ENCODE measurements at places on chromosomes 5 and 9. TPM values are rescaled to one million over a fixed set of nuclear protein-coding genes. Genes with fewer than 3 reads are reported as not detected.

DNA sequence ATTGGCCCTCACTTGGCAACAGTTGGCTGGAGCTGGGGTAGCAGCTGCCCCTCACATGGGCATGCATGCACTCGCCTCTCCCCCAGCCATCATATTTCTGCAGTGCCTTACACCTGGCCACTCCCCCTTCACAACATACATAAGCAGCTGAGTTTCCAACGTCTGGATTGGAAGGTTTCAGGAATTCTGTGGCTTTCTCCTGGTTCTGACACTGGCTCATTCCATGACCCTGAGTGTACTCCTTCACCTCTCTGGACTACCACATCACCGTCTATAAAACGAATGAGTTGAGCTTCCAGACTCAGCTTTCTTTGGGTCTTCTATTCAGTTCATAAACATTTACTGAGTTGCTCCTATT is 84.3 kb downstream of the GALNT10 start:
- no peaks in the 10 kb centered on the region for H3K27me3 ChIP-seq
- no peak for DNase-seq
- H3K36me3 ChIP-seq: no peaks in the 10 kb centered on the region
- H3K27ac ChIP-seq: no peak overlapping the region

DNA sequence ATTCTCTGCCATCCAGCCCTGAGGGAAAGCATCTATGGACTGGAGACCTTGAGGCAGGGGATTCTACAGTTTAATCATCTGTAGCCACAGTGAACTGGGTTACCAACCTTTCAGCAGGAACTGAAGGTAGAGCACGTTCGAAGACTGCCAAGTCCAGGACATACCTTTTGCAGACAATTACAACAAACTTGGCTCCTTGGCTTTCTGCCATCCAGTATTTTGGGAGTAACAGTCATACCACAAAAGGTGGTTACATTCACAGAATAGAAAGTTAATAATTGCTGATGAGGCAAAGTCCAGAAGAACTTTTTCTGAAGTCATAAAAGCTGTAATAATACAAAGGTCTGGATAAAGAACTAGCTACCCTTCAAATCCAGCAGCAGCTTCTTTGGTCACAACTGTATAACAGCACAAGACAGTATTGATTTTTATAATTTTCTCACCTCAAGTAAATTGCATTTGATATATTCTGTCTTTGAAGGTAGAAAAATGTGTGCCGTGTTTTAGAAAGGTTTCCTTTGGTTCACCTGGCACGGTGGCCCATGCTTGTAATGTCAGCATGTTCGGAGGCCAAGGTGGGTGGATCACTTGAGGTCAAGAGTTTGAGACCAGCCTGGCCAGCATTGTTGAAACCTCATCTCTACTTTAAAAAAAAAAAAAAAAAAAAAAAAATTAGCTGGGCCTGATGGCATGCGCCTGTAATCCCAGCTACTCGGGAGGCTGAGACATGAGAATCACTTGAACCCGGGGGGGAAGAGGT is 236.6 kb downstream of the NR3C1 start:
- no peak overlapping the region for H3K4me3 ChIP-seq
- peak; percentile 49 for DNase-seq
- no peaks in the 10 kb centered on the region for H3K4me1 ChIP-seq
- no peaks in the 10 kb centered on the region for H3K27me3 ChIP-seq

Gene GNE
- 190 TPM for total RNA-seq

Gene ADAMTS12
- 1.1 TPM for total RNA-seq
